HEK293T (cell line): ENCODE measurements at places on chromosomes 6 and 20.

GRCh38 chr6:31572041-31572911 is at the start of gene LTA:
Gene LTA, plus strand, starts transcription at chr6:31572289. Its CDS starts 454 bp downstream, at chr6:31572743.
- DNase-seq: no peak

GRCh38 chr6:38264605-38265004 is 375.1 kb downstream of the BTBD9 start:
- no peak for DNase-seq

- DNase-seq: no peak
These were observed 470.5 kb downstream of the COL12A1 start for GRCh38 chr6:74735304-74735703.

- no peak for DNase-seq
These were observed 41.3 kb downstream of the FRK start for GRCh38 chr6:116019428-116019827.

- DNase-seq: no peak
These were observed 38.3 kb downstream of the SNX3 start for GRCh38 chr6:108222504-108222903.

DNA sequence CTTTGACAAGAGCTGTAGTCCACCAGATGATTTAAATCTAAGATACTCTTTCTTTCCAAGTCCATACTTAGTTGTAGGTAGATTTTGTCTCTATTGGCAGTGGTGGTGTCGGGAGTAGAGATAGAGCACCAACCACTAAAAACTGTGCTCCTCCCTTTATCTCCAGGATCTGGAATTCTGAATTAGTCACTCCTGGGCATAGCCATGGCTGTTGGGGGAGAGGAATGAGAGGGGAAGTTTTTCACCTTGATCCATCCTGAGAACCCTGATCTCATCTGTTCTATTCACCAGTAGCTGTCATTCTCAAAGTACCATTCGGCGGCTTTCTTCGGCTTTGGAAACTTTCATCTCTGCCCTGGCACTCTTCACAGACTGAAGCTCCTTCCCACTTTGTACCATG is 35.6 kb upstream of the NKX2-4 start:
- no peak for DNase-seq

GRCh38 chr6:63663147-63663955 is 27.7 kb downstream of the PHF3 start:
- DNase-seq: no peak

- no peak for DNase-seq
These were observed 4.6 kb upstream of the GUCA1B start for GRCh38 chr6:42199106-42199981.

DNA sequence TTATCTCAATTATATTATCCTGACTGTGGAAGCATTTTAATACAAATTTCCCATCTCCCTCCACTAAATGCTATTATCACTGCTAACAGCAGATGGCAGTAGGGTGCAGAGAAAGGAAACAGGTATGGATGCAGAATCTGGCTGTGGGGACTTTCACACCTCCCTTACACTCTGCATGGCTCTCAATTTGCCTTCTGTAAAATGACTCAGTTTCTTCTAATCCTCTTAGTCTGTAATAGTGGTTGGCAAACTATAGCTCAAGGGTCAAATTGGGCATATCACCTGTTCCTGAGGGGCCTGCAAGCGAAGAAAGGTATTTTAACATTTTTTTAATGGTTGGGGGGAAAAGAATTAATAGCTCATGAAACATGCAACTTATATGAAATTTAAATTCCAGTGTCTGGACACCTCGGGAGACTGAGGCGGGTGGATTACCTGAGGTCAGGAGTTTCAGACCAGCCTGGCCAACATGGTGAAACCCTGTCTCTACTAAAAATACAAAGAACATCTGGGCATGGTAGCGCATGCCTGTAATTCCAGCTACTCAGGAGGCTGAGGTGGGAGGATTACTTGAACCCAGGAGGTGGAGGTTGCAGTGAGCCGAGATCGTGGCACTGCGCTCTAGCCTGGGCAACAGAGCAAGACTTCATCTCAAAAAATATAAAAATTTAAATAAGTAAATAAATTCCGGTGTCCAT is 83.5 kb downstream of the ZMYND8 start:
- peak; percentile 66 for DNase-seq

- DNase-seq: no peak
These were observed 28.4 kb downstream of the FOXA2 start for GRCh38 chr20:22555791-22556564.

GRCh38 chr6:52632011-52632410 is 38.9 kb upstream of the TMEM14A start:
- no peak for DNase-seq

DNA sequence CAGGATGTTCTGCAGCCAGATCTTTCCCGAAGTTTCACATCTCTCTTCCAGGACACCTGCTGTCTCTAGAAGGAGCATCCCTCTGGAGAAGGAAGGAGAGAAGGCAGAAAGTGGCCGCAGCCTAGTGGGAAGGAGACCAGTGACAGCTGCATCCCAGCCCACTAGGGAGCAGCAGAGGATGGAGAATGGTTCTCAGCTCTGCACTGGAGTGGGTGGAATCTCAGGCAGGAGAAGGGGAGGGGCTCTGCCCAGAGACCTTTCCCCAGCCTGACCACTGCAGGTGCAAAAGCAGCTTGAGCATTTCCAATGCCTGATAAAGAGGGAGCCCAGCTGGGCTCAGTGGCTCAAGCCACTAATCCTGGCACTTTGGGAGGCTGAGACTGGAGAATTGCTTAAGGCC is 32.3 kb downstream of the NCR2 start:
- peak; percentile 88 for DNase-seq

- DNase-seq: no peak
These were observed 16.1 kb downstream of the PPIL1 start for GRCh38 chr6:36858407-36858981.

DNA sequence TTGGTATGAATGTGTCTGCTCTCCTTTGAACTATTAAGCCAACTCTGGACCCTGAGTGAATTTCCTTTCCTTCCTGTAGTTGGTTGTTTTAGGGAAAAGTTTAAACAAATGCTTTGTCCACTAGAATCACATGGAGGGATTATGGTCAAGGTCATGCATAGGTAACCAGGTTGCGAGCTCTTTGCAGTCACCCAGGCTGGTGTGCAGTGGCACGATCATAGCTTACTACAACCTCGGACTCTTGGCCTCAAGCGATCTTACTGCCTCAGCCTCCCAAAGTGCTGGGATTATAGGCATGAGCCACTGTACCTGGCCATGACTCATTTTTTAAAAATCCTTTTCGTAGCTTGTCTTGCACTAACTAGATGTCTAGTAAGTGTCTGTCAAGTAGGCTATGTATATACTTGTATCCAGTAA is 88.0 kb upstream of the SOX4 start:
- DNase-seq: no peak

- DNase-seq: no peak
These were observed 39.8 kb upstream of the CENPW start for GRCh38 chr6:126300126-126300525.

- DNase-seq: no peak
These were observed 36.2 kb downstream of the GCM1 start for GRCh38 chr6:53112404-53112803.

- no peak for DNase-seq
These were observed 916 bp downstream of the SOX18 start for GRCh38 chr20:64048402-64049044.

- DNase-seq: no peak
These were observed 23.8 kb upstream of the TAF8 start for GRCh38 chr6:42026540-42026939.

DNA sequence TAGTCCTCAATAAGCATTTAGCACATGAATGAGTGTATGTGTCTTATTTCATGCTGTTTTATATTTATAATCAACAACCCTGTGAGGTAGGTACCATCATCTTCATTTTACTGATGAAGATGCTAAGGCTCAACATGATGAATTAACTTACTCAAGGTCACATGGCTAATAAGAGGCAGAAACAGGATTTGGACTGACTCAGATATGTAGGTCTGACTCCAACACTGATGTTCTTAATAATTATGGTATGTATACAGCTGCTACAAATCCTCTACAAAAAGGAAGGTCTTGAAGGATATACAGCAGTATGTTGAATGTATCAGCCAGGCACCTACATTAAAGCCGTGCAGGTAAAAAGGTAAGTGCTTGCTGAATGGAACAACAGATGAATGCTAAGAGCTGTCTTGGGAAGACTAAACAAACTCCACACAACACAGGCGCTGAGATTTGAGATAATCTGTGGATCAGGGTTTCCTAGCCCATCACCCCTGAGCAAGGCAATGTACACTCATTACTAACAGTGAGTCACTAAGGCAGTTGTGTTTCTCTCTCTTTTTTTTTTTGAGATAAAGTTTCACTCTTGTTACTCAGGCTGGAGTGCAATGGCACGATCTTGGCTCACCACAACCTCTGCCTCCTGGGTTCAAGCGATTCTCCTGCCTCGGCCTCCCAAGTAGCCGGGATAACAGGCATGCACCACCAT is 31.9 kb downstream of the TTI1 start:
- no peak for DNase-seq

DNA sequence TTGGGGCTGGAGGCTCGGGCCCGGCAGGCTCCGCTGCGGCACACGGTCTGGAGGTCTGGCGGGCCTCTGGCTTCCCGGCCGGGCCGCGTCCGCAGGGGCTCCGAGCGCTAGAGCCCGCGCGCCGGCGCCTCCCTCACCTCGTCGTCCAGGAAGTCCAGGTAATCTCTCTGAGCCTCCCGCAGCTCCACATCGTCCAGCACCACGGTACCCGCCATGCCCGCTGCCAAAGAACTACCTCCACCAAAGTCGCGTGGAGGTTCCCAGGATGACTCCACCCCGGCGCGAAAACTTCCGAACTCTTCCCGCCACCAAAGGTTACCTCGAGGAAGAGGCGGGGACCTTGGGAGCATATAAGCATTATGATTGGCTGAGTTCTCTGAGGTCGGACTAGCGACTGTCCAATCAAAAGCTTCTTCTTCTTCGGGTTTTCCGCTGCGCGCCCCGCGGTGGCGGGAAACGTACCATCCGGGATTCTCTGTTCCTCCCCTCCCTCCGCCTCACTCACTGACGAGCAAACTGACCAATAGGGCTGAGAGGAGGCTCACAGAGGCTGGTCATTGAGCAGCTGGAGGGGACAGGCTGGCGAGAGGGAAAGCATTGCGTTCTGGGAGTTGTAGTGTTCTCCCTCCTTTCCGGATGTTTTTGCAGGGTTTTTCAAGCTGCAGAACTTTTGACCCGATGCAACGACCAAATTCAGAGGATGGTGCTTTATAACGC is at the start of gene MCM3:
Gene MCM3, minus strand, starts transcription at position 283 of the 717 bp plus-strand sequence. Its CDS starts 68 bp downstream, at position 215.
- peak; percentile 92 for DNase-seq

DNA sequence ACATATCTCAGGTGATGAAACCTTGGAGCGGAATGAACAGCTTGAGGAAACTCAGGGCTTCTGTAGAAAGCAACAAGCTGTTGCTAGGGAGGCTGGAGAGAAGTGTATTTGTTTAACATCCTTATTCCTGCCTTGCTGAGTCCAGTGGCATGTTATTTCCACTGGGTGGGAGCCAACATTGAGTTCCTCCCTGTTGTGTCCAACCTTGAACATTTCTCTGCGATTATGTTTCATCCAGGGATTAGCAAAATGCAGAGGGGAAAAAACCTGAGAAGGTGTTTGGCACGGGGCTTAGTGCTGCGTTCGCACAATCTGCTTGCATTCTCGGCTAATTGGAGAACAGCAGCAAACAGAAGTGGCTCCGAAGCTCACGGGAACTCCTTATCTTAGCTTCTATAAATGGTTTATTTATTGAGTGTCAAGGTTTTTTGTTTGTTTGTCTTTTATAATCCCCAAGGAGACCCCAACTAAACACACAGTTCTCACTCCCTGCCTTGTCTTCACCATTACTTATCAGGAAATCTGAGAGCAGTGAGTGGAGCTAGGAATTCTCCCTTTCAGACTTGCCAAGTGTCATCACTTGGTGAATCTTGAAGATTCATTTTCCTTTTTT is 412.8 kb downstream of the CDC5L start:
- DNase-seq: peak; percentile 55

DNA sequence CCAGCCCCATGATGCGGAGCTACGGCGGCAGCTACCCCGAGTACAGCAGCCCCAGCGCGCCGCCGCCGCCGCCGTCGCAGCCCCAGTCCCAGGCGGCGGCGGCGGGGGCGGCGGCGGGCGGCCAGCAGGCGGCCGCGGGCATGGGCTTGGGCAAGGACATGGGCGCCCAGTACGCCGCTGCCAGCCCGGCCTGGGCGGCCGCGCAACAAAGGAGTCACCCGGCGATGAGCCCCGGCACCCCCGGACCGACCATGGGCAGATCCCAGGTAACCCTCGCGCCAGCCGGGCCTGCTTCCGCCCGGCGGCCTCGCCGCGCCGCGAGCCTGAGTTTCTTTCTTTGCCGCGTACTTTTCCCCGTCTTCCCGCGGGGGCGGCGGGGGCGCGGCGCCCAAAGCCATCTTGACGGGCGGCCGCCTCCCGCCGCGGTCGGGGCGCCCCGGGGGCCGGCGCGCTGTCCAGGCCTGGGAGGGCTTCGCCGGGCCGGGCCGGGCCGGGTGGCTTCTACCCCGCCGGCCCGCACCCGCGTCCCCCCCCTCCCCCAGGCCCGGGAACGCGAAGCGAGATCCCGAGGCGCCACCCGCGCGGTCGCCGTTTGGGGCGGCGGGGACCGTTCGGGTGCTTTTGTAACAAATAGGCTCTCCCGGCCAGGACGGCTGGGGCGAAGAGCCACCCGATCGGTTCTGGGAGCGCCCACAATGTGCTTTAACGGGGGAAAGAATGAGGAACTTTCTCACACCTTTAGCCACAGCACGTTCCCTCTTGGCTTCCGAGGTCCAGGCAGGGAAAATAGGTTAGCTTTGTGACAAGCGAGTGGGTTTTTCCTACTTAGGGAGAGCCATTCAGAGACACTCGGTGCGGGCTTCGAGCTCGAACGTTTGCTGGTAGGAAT is 2.3 kb downstream of the ARID1B start:
- DNase-seq: peak; percentile 32

- DNase-seq: no peak
These were observed 31.6 kb upstream of the PXDC1 start for GRCh38 chr6:3782876-3783832.
